Renal cortical epithelial cell (primary cell): ENCODE measurements at places on chromosomes 6 and 20.

GRCh38 chr20:58173930-58174707 is 54.3 kb downstream of the ANKRD60 start:
- DNase-seq, result no peak

- DNase-seq, result peak; percentile 63
Observed at GRCh38 chr20:31606804-31607639, 1.9 kb downstream of the ID1 start.

DNA sequence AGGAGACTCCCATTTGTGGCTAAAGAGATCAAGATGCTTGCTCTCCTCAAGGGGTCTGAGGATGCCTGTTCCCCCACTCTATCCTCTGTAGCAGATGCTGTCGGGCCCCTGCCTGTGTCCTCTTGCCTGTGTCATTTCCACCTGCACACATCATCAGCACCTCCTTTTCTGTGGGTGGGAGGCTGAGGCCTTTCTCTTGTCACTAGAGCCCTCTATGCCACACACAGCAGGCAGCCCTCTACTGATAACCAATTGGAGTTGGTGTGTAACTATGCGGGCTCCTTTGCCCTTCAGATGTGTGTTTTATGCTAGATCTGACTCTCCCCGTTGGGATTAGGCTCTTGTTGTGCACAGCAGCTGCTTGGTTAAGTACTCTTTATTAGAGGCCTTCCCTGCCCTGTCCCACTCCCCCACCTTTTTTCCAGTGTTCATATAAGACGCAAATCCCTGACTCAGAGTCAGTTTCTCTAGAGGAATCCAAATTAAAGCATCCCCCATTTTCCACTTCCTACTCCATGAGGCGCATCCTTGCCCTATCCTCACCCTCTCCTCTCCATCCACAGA is 7.7 kb downstream of the TREML2 start:
- DNase-seq, result no peak

- DNase-seq, result no peak
Observed at GRCh38 chr20:2816583-2817340, 598 bp downstream of the TMEM239 start.

- DNase-seq, result peak; percentile 59
Observed at GRCh38 chr6:98967616-98968015, 19.9 kb upstream of the FBXL4 start.
